ENCODE measurements at places on chromosomes 2 and 18.
A peak's percentile ranks its signal among the peaks of the same experiment; 100 is the strongest.

- DNase-seq, result no peak
Observed at GRCh38 chr2:190896477-190896876, 15.9 kb downstream of the GLS start.

GRCh38 chr2:86015006-86015405 is 90.7 kb downstream of the POLR1A start:
- DNase-seq, result no peak

DNA sequence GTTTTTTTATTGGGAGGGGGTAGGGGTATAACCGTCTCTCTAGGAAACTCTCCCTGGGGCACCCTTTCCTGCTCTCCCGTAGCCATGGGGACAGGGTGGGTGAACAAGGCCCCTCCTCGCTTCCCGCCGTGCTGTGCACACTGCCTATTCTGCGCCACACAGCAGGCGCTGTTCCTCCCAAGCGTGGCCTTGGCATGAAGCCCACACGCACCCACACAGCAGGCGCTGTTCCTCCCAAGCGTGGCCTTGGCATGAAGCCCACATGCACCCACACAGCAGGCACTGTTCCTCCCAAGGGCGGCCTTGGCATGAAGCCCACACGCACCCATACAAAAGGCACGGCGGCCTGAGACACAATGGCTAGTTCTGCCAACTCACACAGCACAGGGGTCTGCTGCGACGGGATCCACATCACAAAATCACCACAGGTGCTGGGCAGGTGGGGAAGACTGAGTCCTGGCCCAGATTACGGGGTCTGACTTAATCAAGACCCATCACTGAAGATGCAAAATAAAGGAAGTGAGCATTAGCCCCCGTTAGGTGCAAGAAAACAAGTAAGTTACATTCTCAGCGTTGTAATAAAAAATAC is 46.6 kb upstream of the TPO start:
- no peak for DNase-seq

DNA sequence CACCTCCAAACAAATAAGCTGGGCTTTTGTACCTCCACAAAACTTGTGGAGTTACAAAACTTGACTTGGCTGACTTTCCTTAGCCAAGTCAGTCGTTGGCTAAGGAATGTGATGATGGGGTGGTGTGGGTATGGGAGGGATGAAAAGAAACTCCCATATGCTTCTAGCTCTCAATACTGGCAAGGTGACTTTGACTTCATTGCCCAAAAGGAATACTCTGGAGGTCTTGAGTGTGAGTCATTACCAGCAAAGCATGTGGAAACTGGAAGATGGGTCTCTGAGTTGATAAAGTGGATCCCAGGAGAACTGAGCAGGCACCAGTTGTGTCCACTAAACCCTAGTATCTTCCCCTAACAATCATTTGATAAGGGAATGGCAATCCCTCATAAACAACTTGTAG is 226.7 kb downstream of the GULP1 start:
- DNase-seq, result no peak

GRCh38 chr2:199984159-199984558 is 28.8 kb downstream of the MAIP1 start:
- DNase-seq, result no peak

DNA sequence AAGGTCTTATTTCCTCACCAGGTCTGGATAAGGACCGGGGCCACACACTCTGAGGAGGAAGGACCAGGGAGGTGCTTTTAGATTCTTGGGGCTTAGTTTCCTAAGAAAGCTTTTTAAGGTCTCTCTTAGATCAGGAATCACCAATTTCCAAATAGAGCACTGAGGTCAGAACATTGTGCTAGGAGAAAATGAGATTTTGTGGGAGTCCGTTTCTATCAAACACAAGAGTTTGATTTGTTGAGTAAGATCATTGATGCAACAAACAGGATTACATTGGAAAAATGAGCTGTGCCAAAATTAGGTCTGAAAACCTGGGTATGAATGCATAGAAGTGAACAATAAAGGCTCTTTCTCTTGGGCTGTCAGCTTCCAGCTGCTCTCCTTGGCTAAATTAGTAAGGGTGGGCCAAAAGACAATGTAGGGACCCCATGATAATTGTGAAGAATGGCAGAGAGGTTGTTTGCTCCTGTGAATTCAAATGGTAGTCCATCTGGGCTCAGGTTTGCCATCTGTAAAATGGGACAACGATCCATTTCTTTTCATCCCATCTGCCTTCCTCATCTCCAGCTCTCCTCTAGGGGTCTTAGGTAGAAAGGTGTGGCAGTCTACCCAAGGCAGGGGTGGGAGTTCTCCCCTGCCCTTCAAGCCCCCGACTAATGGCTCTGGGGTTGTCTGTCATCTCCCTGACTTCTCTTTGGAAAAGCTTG is 20.0 kb downstream of the IGFBP2 start:
- DNase-seq, result no peak

DNA sequence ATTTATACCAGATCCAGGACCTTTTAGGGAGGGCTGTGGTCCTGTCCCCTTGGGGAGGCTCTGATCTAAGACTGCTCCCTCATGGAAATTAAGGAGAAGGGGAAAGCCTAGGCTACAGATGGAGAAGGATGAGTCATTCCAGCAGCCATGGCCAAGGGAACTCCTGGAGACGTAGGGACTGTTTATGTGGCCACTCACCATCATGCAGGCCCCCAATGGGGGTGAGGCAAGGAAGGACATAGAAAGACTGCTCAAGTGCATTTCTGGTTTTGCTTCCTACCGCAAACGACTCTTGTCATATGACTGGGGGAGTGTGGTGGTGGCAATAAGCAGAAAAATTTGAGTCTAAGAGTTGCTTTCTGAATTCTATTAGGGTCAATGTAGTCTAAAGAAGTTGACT is 54.0 kb upstream of the CYP1B1 start:
- DNase-seq, result no peak

- DNase-seq, result no peak
Observed at GRCh38 chr2:110152943-110153342, 37.3 kb upstream of the MALL start.

DNA sequence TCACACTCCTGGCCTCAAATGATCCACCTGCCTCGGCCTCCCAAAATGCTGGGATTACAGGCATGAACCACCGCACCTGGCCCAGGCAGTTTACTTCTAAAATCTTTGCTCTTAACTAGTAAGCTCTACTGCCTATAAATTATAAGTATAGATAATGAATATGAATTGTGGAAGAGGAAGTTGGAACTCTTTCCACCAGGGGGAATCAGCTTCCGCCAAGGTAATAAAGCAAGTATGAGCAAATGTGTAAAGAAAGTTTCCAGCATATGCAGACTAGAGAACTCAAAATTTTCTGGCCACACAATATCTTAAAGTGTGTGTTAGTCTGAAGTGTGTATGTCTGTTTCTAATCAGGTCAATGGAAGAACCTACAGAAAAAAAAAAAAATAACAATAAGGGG is 68.1 kb downstream of the RMDN2 start:
- DNase-seq, result no peak

DNA sequence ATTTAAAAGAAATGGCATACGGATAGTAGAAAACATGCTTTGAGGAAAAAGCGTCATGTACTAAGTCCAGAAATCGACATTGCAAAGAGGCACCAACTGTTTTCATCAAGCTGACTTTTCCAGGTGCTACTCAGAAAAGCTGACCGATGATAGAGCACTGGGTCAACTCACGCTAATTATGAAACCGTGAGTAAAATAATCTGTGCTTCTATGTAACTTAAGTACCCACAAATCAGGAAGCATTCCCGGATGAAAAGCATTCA is 353 bp upstream of the NUP35 start:
- no peak for DNase-seq

- no peak for DNase-seq
Observed at GRCh38 chr18:7617738-7618422, 50.8 kb downstream of the PTPRM start.

- no peak for DNase-seq
Observed at GRCh38 chr2:235500761-235501672, 7.2 kb downstream of the AGAP1 start.

- no peak for DNase-seq
Observed at GRCh38 chr2:98308068-98308467, 38.2 kb upstream of the CNGA3 start.

- no peak for DNase-seq
Observed at GRCh38 chr2:234919711-234920110, 32.1 kb upstream of the SH3BP4 start.

DNA sequence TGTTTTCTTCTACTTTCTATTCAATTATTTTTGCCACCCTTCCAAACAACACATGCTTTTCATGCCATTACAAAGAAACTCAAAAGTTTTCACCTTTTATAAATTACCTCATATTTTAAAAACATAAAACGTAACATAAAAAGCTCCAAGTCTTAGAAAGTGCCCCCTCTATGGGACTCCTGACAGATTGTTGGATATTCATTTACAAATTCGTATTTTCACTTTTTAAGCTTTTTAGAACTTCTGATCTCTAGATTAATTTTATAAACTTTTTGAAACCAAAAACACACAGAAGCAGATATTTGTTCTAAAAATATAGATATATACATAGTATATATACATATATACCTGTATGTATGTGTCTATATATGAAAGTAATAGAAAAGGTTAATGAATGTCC is 1.5 kb downstream of the COL5A2 start:
- no peak for DNase-seq

GRCh38 chr2:220887271-220887870 is 684.7 kb downstream of the EPHA4 start:
- DNase-seq, result no peak

DNA sequence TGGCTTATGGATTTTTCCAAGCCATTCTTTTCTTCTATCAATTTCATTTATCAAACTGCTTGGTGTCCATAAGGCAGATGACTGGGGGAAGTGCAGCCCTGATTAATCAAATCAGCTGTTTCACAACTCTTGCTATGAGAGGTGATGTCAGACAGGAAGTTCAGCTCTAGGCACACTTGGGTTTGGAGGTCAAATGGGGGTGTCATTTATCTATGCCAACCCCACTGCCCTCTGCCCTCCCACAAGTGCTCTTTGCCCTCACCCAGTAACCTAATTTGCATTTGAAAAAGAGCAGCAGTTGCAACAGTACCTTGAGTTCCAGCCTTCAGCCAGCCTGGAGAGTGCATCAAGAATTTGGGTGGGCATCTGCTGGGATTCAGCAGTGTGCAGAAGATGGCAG is 431.3 kb upstream of the SPRED2 start:
- no peak for DNase-seq

DNA sequence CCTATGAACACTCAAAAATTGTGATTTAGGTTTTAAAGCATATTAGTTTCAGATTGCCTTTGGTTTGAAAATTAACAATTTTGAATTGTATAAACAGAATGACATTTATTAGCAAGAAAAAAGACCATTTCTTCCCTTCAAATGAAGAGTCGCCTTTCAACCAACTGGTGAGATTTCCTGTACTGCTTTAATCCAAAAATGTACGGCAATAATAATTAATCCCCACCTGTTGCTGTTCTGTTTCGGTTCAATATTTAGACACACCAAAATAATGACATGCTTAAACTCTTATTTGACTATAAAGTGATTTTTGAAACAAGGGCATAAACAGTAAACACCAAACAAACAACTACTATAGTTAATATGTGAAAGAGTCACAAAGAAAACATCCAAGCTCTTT is 39.6 kb downstream of the CHN1 start:
- DNase-seq, result no peak

DNA sequence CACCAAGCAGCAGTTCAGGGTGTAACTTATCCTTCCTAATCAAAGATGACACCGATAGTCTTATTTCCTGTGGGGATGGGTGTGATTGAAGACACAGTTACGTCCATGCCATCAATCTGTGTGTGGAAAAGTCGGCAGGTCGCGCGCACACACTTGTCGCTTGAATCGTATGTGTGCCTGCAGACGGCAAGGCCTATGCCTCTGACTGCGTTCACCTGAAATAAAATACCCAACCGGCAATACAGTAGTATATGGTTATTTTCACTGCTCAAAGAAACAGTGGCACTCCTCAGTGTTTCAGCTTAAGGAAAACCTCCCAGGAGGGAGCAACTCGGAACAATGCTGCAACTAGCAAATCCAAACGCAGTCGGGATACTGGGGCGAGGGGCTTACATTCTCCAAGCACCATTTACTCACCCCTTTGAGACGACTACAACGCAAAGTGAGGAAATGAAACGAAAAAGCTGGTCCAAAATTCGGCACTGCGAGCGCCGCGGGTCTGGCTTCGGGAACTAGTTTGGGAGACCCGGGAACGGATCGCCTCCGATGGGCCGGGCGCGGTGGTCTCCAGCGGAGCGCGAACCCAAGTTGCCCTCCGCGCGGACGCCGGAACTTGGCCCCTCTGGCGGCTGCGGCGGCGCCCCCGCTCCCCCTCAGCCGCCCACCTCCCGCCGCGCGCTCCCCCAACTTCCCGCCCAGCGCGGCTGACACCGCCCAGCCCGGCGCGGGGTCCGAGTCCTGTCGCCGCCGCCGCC is 675 bp downstream of the PRKD3 start:
- DNase-seq, result peak; percentile 10

DNA sequence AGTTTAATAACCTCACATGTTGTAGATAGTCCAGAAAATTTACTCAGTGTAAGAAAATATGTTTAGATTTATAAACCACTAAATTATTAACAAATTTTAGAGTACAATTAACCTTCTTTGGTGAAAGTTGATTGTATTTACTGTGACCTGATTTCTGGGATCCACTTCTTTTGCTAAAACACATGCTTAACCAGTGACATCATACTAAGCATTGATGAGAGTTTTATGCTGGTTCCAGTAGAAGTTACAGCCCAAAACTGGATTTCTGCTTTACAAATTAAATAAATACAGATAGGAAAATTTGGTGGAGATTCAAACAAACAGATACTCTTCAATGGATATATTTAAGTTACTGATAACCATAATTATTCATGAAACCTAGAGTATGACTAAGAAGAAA is 40.9 kb downstream of the RBBP8 start:
- DNase-seq, result no peak

DNA sequence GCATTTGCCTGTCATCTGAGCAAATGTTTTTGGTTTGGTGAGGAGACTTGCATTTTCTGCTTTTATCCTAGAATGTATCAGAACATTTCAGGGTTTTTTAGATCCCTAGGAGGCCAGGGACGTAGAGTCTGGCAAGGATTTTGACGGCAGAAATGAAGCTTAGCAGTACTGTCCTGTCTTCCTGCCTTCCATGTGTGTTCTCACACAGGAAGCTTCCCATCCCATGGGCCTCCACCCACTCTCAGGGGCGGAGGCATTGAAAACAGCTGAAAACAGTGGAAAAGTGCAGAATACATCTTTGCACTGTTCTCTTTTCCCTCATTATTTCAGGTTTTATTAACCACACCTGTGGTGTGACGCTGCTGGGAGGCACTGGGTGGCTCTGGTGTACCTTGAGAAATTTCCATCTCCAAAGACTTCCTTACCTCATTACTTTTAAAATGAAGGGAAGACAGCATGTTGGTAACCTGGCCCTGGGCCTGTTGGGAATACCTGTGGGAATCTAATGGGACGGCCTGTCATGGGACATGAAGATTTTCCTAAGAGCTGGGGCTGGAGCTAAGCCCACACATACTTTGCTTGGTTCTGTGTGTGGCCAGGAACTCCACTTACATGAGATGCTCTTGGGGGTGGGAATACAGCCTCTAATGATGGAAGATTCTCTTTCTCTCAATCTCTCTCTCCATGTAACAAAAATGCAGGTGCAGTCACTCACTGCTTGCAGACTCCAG is 20.5 kb downstream of the PCARE start:
- no peak for DNase-seq

Data from stimulated activated CD4-positive, alpha-beta T cell treated with anti-CD3 and anti-CD28 coated beads, Interleukin-1b, Interleukin-23, amount 100 ng/mL, for 24 hours (primary cell).